ENCODE measurements at places on chromosomes 7 and 10. TPM values are rescaled to one million over a fixed set of nuclear protein-coding genes. Genes with fewer than 3 reads are reported as not detected.

Gene ZP3
- total RNA-seq, result 0.99 TPM

Gene BMPER
- total RNA-seq, result 0.47 TPM

DNA sequence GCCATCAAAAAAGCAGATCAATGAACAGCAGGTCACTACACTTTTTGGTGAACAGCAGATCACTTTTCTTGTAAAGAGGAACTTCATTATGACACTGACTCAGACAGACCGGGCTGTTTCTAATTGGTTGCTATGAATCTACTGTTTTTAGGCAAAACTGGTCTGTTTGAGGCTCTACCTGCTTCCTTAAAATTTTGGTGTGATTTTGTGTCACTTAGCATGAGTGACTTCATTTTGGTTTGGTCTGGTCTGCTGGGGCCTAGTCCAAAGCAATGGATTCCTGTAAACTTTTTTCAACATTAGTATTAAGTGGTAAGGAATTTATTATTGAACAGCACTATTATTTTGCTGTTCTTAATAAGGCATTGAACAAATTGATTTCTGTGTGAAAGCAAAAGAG, 41.8 kb upstream of the C10orf71 start:
- no peak for DNase-seq

DNA sequence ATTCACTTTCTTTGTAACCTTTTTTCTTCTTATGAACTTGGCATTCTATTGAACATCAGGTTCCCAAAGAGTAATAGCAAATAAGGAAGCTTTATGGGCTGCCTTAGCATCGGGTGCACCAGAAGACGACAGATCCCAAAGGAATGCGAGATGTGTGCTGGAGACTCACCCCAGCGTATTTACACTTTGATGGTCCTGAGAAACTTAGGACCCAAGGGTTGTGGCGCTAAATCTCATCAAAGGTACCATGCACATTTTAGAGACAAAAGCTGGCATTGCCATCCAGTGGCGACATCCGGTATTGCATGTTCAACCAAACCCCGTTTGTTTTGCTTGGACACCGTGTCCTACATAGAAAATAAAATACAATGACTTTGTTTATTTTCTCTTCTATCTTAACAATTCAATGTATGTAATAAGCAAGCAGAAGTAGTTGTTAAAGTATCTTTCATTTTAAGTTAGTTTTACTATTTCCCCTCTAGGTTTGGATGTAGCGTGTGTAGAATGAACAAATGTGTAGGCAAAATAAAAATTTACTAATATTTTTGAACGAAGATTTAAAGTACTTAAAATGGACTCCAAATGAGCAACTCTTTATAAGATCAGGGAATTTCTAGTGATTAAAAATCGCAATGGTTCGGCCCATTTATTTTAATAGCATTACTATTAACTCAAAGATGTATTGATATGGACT, 1154.8 kb downstream of the GATA3 start:
- DNase-seq, result peak; percentile 29

- DNase-seq, result no peak
These were observed 474.9 kb downstream of the PTPRN2 start for GRCh38 chr7:158112571-158113320.

Gene TMEM236
- total RNA-seq, result not detected

DNA sequence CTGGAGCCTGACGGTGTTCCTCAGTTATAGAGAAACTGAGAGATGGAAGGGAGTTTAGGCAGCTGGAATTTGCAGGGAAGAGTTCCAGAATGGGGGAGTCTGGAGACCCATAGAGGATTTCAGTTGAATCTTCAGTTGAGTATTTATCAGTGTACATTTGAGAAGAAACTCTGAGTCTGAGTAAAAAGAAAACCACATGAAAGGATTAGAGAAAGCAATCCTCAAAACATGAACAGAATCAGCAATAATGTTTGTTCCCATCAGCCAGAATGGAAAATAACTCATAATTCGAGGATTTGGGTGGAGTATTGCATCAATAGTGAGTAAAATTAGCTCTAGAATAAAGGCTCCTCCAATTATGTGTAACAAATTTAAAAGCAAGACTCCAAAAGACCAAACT, 130.0 kb upstream of the AHR start:
- DNase-seq, result no peak

- DNase-seq, result no peak
These were observed 2.7 kb upstream of the COMTD1 start for GRCh38 chr10:75238182-75239095.

DNA sequence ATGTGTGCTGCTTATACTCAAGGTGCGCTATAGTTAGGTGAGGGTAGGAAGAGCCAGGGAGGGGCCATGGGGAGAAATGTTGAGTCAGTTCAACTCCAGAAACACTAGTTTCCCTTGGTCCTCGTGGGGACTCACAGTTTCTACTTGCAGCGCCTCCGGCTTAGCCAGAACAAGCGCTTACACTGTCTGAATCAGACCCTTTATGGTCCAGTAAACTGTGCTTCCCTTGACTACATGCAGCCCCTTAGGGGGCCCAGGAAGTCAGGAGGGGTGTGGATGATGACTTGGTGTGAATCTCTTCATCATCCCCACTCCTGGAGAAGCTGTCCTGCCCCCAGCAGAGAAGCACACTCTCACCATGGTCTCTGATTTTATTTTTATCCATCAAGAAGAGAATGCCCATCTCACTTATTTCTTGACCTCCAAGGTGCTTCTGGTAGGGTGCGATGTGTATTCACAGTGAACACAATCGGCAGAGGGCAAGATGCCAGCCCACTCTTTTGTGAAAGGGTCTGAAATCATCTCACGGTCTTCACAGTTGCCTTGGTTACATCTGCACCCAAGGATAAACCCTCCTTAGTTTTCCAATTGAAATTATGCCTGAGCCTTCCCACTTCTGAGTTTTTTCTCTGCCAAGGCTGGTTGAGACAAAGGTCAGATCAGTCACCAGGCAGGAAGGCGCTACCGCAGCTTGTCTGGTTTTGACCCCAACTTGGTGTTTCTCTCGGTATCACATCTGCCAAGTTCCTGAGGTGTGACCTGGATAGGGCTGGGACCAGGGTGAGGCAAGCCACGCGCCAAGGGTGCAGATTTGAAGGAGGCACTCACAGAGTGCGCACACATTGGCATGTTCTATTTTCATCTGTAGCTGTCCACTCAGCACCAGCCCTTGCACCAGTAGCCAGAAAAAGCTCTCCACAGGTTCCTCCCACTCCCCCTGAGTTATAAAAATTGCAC, 62.7 kb upstream of the LRRC4 start:
- no peak for DNase-seq

GRCh38 chr7:87317691-87318245, 27.7 kb upstream of the CROT start:
- no peak for DNase-seq

DNA sequence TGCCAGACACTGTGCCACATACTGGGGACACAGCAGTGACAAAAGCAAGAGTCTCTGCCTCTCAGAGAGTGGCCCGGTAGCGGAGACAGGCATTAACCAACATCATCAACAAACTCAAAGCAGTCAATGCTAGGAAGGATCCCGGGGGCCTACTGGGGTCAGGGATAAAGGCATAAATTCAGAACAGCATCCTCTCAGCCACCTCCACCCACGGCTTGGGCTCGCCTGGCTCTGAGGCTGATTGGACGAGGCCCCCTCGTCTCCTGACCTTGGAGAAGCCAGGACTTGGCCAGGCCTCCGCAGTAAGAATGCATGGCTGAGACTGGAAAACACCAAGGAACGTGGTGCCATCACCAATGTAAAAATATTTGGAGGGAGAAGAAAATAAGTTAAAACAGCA, 102.1 kb downstream of the ARHGAP22 start:
- DNase-seq, result no peak

DNA sequence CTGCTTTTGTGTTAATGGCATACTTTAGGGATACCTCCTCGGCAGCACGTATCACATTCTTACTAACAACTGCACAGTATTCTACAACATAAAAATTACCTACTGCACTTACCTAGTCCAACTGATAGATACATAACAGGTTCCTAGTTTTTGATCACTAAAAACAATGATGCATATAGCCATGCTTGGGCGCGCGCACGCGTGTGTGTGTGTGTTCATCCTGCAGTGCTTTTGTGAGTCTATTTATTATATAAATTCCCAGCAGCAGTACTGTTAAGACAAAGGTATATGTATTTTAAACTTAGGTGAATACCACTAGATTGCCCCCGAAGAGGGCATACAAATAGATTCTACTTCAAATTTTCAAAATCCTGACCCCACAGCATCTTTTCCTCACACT, 181.4 kb downstream of the ELMO1 start:
- DNase-seq, result no peak

GRCh38 chr7:116828281-116828680, 34.1 kb upstream of the CAPZA2 start:
- DNase-seq, result no peak

Gene HTR5A
- total RNA-seq, result not detected

DNA sequence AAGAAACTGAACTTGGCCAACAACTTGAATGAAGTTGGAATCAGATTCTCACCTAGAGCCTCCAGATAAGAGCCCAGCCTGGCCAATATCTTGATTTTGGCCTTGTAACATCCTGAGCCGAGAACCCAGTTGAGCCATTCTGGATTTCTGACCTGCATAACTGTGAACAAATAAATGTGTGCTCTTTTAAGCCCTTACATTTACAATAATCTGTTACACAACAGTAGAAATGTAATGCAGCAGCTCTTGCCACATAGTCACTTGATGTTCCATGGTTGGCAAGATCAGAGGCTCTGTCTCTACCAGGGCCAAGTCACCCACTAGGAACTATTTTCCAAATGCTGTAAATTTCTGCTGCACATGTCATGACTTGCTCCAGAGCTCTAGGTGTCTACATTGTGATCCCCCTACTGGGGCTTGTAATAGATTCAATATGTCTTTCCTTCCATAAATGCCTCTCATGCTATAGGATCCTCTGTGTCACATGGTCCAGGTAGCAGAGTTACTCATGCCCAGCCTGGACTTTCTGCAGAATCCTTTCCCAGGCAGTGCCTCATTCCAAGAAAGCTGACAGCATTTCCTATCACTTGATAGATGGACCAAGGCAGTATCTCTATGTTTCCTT, 11.4 kb upstream of the RBM20 start:
- no peak for DNase-seq

- DNase-seq, result no peak
These were observed 71.3 kb downstream of the NRCAM start for GRCh38 chr7:108384716-108385483.

- no peak for DNase-seq
These were observed 35.4 kb downstream of the TMEM120A start for GRCh38 chr7:75958802-75959543.

GRCh38 chr10:132329565-132330485, 2.2 kb upstream of the LRRC27 start:
- DNase-seq, result no peak

Gene SPDYE9
- total RNA-seq, result not detected

- no peak for DNase-seq
These were observed 263.5 kb downstream of the ADARB2 start for GRCh38 chr10:1473874-1474273.

- DNase-seq, result no peak
These were observed 164.6 kb downstream of the PTPRN2 start for GRCh38 chr7:158422887-158423560.

DNA sequence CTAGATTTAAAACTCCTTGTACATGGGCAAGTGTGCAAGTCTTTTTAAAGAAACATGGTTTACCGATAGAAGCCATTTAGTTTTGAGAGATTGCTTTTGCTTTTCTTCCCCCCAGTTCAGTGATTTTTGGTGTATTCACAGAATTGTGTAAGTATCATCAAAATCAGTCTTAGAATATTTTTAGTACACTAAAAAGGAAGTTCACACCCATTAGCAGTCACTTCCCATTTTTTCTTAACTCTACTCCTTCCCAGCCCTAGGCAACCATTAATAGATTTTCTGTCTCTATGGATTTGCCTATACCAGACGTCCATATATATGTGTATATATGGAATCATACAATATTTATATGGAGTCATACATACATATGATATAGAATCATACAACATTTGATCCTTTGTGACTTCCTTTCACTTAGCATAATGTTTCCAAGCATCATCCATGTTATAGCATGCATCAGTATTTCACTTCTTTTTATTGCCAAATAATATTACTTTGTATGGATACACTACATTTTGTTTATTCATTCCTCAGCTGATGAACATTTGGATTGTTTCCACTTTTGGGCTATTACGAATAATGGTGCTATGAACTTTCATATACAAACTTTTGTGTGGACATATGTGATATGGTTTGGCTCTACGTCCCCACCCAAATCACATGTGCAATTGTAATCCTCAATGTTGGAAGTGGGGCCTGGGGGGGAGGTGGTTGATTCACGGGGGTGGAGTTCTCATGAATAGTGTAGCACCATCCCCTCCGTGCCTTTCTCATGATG, 16.5 kb upstream of the ARL4A start:
- no peak for DNase-seq

Gene CRHR2
- not detected for total RNA-seq

DNA sequence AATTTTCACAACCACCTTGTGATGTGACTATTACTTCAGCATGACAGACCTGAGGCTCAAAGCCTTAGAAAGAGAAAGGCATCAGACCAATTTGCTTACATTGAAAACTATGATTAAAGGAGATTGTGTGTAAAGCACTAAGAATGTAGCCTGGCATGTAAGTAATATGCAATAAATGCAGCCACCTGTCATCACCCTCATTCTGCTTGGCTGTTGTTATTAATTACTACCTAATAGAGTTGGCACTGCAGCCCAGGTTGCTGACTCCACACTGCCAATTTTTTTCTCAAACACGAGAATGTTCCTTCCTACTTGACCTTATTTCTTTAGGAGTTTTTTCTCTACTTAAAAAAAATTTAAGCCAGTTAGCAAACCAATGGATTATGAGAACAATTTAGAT, 61.2 kb upstream of the NPVF start:
- no peak for DNase-seq

DNA sequence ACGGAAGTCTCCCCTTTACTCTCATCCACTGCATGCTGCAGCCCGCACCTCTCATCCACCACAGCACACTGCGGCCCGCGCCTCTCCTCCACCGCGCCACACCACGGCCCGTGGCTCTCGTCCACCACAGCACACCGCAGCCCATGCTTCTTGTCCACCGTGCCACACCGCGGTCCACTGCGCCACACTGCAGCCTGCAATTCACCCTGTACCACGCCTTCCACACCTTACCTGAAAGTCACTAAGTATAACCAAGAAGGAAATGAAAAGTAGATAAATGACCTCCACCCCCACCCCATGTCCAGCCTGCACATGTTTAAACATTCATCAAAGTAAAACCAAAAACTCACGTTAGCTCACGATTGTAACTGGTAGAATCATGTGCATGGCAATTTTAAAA, 176.1 kb downstream of the DIP2C start:
- no peak for DNase-seq

Gene ANXA11
- total RNA-seq, result 39.5 TPM

DNA sequence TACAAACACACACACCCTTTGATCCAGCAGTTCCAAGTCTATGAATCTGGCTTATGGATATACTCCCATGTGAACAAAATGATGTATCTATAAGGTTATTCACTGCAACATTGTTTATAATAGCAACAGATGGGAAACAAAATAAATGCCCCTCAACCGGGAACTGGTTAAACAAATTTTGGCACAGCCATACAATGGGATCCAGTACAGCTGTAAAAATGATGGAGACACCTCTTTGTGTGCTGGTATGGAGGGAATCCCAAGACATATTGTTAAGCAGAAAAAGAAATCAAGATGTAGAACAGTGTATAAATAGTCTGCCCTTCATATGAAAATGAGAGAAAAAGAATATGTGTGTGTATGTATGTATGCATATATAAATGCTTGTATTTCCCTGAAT, 155.5 kb downstream of the SNX10 start:
- no peak for DNase-seq
